Cardiac septum (tissue), 1 donor: ENCODE measurements at places on chromosomes 3 and 15. TPM values are rescaled to one million over a fixed set of nuclear protein-coding genes. Genes with fewer than 3 reads are reported as not detected.
A peak's percentile ranks its signal among the peaks of the same experiment; 100 is the strongest.

- no peak for DNase-seq
Observed at GRCh38 chr15:89627256-89627970, 27.9 kb downstream of the KIF7 start.

GRCh38 chr3:160927620-160928019 is 171.6 kb downstream of the PPM1L start:
- no peak for DNase-seq

The ALDH1A3 gene
- total RNA-seq: 7.8 TPM

DNA sequence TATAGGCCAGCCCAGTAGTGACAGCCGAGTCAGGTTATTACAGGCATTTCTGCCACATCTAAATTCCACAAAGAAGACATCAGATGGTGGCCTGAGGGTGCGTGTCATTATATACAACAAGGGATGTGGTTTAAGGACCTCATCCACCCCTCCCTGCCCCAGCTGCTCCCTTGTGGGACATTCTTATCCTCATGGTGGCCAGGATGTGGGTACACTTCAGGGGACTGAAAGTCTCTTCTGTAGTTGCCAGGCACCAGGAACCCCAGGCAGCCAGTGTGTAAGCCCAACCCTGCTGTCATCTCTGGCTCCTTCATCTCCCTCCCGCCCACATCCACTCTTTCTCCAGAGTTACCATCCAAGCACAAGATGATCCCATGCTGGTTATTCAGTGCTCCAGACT is 224.9 kb upstream of the TOPAZ1 start:
- no peak for DNase-seq

- no peak for DNase-seq
Observed at GRCh38 chr3:94331831-94332230, 269.0 kb downstream of the NSUN3 start.

DNA sequence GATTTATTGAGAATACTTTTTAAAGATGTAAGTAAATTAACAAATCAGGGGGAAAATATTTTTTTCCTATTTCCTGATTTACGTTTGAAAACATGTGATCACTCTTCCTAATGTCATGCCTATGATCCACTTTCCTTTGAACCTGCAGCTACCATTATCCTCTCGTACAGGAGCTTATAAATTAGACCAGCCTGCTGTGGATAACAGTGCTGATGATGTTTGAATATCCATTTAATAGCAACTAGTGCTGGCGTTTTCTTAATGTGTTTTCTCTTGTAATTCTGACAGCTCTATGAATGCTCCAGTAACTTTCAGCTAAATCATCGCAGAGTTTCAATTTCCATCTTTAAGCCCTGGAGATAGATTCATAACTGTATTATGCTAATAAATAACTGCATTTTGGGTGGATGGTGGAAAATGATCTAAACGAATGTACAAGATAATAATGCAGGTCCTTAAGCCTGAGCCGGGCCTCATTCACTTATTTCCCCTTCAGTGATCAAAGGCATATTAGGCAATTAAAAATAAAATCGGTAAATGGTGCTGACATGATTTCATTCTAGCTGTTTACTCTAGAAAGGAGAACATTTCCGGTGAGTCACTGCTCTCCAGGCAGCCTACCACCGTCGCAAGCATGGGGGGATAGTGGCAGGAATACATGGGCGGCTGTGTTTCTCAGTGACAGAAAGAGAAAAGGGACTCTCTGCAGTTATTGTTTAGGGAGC is 58.5 kb upstream of the SLC24A5 start:
- no peak for DNase-seq

GRCh38 chr15:83605111-83605945 is 48.6 kb upstream of the ADAMTSL3 start:
- no peak for DNase-seq

DNA sequence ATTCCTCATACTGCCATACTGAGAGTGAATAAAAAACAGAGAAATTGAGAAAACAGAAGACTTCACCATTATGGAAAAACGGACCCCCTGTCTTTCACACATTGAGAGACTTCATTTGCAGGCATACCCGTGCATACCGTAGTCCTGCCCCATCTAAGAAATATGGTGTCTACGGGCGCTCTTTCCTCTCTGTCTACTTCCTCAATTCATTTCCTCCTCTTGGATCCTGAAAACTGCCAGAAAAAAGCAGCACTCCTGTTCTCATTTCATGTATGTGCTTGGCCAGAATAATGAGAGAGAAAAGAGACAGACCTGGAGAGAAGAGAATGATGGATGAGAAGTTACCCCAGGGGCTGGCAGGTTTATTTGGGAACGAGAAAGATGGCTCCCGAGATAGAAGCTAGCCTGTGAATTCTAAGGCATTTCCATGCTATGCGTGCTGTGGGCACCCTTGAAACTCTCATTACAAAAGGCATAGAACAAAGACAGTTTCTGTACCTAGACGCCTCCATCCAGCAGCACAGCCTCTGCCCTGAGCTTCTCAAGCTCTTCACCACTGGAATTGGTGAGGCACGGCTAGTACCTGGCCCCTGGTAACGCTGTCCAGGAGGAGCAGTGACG is 62.5 kb upstream of the EPHB3 start:
- DNase-seq: no peak

GRCh38 chr3:160372780-160373179 is 26.2 kb downstream of the IFT80 start:
- DNase-seq: no peak

The SI gene
- not detected for total RNA-seq

GRCh38 chr3:87358066-87358465 is 81.7 kb upstream of the POU1F1 start:
- DNase-seq: no peak

DNA sequence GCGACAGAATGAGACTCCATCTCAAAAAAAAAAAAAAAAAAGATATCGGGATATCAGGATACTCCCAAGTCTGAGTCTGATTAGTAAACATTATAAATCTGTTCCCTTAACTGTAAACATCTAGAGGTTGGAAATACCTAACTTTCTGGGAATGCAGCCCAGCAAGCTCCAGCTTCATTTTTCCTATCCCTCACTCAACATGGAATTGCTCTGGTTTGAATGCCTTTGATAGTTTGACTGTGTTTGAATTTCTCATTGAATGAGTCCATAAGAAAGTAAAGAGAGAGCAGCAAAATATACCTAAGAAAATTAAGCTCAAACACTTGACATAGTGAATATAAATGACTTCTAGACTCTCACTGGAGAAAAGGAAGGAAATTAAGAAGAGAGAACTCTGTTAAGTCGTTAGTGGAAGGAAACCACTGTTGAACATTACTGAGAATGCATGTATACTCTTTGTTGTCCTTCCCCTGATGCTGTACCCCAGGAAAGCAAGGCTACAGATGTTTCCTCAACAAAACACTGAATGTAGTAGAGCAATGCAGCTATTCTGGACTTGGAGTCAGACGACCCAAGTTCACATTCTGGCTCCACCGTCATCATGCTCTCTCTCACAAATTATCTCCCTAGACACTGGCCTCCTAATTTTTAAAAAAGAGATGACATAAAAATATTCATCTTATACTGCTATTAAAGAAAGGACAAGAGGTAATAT is 62.4 kb downstream of the CD200 start:
- DNase-seq: no peak

DNA sequence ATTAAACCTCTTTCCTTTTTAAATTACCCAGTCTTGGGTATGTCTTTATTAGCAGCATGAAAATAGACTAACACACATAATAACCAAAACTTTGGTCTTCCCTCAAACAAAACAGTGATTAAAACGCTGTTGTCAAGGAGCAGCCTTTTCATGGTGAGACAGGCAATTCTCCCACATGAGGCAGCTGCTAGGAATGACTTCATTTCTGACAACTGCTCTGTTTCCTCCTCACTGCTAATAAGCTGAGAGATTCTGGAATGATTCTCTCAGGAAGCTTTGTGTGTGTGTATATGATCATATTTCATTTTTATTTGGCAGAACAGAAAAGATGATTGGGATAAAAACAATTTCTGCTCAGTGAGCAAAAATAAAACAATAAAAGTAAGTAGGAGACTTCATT is 580.6 kb upstream of the ADAMTS9 start:
- no peak for DNase-seq

DNA sequence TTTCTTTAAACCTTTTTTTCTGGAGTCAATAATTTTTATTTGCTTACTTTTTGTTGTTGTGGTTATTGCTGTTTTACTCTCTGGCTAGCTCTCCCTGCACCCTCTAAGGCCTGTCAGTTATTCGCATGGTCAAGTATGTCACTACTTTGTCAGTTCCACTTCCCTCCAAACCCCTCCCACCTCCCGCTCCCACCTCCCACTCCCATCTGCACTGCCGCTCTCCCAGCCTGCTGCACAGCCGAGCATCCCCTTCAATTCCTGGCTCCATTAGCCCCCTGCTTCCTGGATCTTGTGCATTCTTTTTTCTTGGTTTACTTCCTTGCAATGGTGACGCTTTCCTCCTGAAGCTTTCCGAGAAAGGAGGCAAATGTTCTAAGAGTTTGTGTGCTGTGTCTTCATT is 218.0 kb downstream of the XXYLT1 start:
- no peak for DNase-seq

GRCh38 chr15:62588938-62589670 is 424.0 kb upstream of the C2CD4B start:
- no peak for DNase-seq

DNA sequence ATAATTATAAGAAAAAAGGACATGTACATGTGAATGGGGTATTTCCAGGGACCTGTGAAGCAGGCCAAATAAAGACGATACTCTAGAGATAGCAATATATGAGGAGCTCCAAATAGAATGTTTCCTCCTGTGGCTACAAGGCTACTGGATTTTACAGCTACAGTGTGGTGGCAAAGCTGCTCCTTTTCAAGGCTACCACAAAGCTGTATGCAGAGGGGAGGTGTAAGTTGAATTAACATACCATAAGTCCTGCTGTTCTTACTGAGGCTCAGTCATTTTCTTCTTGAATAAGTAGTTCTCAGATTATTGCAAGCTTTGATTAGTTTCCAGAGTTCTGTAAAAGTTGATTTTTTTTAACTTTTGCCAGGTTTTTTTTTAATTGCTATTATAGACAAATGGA is 1184.6 kb upstream of the EPHA6 start:
- DNase-seq: no peak

The DNAH1 gene
- 4.2 TPM for total RNA-seq

DNA sequence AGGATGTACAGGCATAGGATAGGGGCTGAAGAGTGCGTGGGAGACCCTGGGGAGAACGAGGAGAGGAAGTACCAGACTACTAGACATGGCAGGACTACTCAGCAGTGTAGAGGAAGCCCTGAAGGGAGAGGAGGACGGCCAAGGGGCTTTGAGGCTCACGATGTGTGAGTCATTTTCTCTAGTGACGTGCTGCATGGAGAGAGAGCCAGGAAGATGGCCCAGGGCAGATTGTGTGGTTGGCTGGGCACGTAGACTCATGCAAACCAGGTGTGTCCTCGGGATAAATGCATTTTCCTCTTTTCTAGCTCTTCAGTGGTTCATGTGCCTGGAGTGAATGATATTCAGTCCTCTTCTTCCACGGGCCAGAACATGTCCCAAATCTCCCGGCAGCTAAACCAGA is 115.0 kb upstream of the ABHD17C start:
- peak; percentile 24 for DNase-seq

GRCh38 chr15:25543196-25543595 is 104.4 kb upstream of the UBE3A start:
- DNase-seq: no peak

The COX5A gene
- total RNA-seq: 804 TPM

GRCh38 chr3:126058666-126059065 is 25.3 kb downstream of the SLC41A3 start:
- DNase-seq: no peak

GRCh38 chr3:124007186-124007585 is 15.3 kb upstream of the ROPN1 start:
- no peak for DNase-seq

- no peak for DNase-seq
Observed at GRCh38 chr15:99068186-99068585, 36.7 kb upstream of the SYNM start.

GRCh38 chr3:136906725-136907124 is 44.7 kb downstream of the NCK1 start:
- DNase-seq: no peak

The CHRM5 gene
- total RNA-seq: not detected

DNA sequence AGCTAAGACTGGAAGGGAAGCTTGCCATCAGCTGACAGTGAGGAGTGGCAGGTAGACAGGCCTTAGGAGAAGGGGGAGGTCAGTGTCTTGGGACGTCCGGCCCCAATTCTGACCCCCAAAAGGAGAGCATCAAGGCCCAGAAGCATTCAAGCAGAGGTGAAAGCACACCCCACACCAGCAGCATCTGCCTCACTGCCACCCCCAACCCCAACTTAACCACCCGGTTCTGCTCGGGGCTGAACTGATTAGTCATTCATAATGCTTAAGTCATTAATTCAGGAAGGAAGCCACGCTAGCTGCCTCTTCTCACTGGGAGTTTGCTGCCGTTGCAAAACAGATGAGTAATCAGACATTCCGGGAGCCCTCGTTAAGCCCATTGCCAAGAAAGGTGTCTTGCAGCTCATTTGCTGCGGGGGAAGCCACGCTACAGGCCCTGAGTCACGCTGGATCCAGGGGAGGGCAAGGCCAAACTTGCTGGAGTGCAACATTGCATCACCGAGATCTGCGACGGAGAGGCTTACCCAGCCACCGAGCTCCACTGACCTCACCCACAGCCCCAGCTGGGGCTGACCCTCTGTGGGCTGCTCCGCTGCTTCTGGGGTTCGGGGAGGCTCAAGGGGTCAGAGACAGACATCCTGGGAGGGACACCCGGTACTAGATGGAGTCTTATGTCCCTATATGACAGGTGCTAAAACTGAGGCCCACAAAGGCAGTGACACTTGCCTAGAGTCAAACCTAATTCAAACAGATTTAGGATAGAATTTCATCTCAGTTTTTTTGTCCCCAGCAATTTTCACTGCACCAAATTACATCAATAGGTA is 46.4 kb upstream of the HES1 start:
- DNase-seq: peak; percentile 93

DNA sequence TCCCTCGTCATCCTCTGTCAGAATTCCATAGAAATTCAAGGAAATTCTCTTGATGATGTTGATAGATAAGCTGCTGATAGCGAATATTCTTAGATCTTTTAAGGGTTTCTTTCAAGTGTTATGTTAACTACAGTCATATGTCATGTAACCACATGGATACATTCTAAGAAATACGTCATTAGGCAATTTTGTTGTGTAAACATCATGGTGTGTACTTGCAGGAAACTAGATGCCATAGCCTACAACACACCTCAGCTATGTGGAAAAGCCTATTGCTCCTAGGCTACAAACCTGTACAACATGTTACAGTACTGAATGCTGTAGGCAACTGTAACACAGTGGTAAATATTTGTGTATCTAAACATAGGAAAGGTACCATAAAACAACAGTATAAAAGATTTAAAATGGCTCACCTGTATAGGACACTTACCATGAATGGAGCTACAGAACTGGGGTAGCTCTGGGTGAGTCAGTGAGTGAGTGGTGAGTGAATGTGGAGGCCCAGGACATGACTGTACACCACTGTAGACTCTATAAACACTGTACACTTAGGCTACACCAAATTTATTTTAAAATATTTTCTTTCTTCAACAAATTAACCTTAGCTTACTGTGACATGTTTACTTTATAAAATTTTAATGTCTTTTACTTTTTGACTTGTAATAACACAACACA is 34.6 kb downstream of the GLDN start:
- DNase-seq: no peak
